ENCODE measurements at places on chromosomes 12 and 14. TPM values are rescaled to one million over a fixed set of nuclear protein-coding genes. Genes with fewer than 3 reads are reported as not detected.

GRCh38 chr12:59559696-59560095, 36.1 kb upstream of the SLC16A7 start:
- no peak for DNase-seq

DNA sequence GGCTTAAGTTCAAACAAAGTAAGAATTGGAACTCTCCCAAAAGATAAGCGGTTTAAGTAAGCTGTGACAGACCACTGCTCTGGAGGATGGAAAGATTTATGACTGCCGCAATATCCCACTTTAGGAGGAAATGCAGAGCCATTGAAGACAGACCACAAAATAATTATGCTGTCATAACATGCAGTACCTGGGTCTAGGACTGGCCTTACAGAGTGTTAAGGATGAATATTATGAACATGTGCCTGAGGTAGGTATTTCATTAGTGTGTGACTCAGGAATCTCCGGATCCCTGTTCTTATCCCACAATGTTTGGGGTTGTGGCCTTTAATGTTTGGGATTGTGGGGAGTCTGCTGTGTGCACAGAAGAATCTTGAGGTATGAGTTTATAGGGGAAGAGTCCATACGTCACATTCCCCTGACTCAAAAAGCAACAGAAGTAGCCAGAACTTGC, 114.9 kb downstream of the SAMD4A start:
- DNase-seq: no peak

GRCh38 chr14:104094056-104094708, 8.7 kb downstream of the ASPG start:
- peak; percentile 18 for DNase-seq

GRCh38 chr12:96811083-96811482, 96.0 kb upstream of the NEDD1 start:
- DNase-seq: no peak

DLGAP5 gene
- total RNA-seq: 0.12 TPM

PTGR2 gene
- 30.7 TPM for total RNA-seq
